ENCODE measurements at places on chromosomes 6 and 20.

DNA sequence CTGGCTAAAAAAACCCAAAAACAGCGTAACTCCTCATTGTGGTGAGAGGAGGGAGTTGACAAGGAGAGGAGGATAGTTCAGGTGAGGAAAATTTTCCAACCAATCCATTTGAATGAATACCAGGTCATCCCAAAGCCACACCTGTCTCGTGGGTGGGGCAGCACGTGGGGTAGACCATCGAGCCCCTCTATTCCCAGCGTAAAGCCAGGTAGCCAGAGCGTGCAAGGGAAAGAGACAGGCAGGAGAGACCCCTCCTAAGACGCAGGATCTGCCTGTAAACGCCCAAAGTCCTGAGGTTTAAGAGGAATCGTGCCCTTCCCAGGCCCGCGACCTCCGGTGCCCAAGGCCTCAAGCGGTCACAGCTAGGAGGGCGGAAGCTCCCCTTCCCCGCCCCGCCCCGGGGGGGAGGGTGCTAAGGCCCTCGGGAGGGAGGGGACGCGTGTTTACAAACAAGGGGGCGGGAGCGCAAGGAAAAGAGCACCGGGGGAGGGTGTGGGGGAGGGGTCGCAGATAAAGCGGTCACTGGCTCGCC lies 712 bp downstream of the RXRB start:
- peak; percentile 69 for DNase-seq

DNA sequence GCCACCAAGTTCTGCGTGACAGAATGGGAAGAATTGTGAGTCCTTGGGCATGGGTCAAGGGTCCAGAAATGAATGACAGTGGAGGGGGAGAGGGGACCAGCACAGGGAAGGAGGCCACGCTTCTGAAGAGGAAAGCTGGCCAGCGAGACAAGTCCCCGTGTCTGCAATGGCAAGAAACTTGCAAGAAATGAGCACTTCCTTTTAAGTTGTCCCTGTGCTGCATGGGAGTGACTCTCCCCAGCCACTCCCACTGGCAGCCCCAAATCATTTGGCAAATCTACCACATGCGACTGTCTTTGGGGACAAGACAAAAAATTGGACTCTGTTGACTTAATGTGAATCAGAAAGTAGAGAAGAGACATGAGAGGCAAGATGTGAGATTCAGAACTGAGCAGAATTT lies 242.2 kb upstream of the RREB1 start:
- no peak for DNase-seq

DNA sequence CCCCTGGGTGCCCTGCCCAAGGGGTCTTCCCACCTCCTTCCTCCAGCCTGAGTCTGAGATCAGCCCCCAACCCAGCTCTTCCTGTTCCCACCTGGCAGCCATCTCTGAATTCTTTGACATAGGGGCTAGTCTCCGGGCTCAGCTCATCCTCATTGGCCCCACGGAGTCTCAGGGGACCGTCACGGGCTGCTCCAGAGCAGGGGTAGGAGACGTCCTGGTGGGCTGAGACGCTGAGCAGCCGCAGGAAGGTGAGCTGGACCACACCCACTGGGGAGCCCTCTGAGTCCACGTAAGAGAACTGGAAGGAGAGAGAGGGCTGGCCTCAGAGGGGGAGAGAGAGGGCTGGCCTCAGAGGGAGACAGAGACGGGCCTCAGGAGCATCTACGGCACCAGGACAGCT lies 28.1 kb downstream of the COL11A2 start:
- no peak for DNase-seq

DNA sequence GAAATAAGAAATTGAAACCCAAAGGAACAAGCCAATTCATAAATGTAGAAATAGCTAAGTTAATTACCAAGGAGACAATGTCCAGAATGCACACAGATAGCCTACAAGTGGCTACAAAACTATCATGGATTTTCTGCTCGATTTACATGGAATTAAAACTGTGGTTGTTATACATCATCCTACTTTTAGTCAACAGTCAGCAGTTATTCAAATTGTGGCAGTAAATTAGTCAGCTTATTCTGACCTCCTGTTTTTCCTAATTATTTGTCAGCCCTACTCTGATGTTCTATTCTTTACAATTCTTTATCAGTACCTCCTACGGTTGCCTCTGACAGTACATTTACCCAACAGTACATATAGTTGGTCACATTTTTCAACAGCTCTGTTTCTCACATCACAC lies 29.6 kb downstream of the RBL1 start:
- no peak for DNase-seq

GRCh38 chr6:161010418-161010817 lies 18.8 kb downstream of the MAP3K4 start:
- no peak for DNase-seq

GRCh38 chr6:100226811-100227210 lies 232.8 kb upstream of the MCHR2 start:
- no peak for DNase-seq

GRCh38 chr6:25181923-25182322 lies 97.3 kb upstream of the CARMIL1 start:
- DNase-seq: no peak

DNA sequence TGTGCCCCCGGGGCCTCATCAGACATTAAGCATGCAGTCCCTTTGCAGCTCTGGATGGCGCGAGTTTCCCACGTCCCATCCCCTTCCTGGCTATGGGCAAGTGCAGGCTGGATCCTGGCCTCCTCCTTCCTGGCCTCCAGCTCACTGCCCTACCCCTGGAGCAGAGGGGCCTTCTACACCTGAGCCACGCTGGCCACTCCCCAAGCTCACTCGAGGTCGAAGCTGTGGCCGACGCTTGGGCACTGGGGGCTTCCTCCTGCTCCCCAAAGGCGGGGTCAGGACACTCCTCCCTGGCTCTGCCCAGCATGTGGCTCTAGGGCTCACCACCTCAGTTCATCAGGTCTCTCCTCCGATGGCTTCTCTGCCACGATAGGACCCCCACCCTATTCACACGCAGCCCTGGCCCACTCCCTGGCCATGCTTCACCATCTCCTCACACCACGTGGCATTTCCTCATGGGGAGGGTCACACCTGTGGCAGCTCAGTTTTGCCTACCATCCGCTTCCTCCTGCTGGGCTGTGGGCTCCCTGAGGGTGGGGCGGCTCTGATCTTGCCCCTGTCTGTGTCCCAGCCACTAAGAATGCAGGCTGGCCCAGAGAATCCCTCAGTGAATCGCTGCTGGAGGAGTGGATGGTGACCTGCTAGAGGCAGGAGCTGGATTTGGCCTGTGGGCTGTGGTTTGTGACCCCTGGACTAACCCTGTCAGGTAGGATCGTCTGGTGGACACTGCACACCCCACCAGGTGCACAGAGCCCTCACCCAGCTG lies 280.7 kb downstream of the TAF4 start:
- no peak for DNase-seq

GRCh38 chr6:131660195-131660594 lies 23.1 kb downstream of the ENPP3 start:
- no peak for DNase-seq
